ENCODE measurements at places on chromosomes 12 and 14.

GRCh38 chr12:1791104-1791841 lies 29.1 kb upstream of the LRTM2 start:
- peak; percentile 48 for DNase-seq

GRCh38 chr12:6321905-6322304 lies 11.4 kb downstream of the PLEKHG6 start:
- no peak for DNase-seq

DNA sequence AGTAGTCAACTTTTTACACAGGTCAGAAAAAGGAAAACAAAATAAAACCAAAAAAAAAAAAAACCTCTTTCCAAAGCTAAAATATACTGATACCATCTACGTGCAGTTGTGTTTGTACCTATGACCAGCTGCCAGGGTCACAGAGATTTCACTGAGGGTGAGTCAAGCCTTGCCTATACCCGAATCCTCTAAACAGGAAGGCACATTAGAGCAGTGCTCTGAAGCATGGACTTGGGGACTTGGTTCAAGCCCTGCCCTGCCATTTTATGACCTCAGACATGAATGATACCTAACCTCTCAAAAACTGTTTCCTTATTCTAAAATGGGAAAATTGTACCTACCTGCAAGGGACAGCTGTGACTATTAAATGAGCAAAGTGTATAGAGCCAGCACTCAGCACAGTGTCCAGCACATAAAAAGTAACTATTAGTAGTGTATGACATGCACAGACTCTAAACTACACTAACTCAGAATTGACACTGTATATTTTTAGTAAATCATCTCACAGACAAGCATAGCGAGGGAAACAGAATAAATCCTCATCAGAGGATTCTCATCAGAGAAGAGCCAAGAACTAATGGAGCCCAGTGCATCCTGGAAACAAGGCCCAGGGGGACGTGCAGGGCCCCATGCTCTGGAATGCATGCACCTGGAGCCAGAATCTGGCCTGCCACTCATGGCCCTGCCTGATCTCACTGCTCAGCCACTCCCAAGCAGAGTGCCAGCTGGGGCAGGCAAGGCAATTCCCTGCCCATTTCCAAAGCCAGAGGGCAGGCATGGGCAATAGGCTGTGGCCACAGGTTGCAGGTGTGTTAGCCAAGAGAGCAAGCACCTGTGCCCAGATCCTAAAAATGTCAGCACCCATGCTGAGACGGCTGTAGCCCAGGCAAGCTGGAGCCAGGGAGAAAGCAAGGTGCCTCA lies 57.0 kb downstream of the NT5DC3 start:
- no peak for DNase-seq

DNA sequence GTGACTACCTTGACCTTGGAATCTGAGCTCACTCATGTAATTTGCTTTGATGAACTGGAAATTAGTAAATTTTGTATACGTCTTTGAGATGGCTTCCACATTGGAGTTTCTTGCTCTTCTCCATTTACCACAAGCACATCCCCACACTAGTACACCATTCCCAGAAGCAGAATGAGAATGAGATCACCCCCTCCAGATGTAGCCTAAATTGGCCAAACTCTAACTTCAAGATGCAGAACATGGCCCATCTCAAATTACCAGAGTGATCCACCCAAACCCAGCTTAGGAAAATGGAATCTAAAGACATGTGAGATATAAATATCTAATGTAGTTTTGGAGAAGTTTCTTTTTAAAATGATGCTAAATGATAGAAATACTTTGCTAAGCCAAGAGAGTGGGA lies 9.5 kb upstream of the TAS2R20 start:
- DNase-seq, result no peak

DNA sequence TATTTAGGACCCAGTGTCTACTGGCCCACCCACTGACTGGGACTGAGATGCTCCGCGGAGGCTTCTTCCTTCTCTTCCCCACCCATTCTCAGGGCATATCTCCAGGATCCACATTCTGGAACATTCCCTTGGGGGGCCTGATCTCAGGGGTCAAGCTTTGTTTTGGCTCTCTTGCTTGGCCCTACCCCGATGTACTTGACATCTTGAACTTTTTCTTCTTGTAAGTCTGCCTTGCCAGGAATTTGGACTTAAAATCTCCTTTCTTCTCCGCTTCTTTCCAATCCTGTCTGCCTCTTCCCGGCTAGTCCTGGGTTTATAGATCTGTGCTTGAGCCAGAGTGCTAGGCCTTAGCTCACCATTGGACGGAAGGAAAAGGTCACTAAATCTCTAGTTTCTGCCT lies 22.1 kb downstream of the DACT1 start:
- no peak for DNase-seq

- DNase-seq, result no peak
Measured at GRCh38 chr12:94157981-94158411, 9.6 kb downstream of the PLXNC1 start.

DNA sequence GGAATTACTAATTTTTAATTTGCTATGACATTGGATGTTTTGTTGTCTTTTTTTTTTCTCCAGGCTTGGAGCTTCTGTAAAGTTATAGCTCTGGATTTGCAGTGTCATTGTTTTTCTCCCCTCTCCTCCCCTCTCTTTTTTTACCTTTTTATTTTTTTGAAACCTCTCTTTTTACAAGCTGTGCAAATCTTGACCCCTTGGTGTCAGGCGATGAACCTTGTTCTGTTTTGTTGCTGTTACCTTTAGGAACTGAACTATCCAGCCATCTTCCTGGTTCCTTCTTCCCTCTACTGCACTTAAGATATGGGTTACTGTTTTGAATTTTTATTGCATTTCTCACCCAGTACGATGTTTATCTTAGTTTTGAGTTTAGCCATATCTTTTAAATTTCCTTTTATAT lies 13.7 kb downstream of the KTN1 start:
- DNase-seq, result no peak

DNA sequence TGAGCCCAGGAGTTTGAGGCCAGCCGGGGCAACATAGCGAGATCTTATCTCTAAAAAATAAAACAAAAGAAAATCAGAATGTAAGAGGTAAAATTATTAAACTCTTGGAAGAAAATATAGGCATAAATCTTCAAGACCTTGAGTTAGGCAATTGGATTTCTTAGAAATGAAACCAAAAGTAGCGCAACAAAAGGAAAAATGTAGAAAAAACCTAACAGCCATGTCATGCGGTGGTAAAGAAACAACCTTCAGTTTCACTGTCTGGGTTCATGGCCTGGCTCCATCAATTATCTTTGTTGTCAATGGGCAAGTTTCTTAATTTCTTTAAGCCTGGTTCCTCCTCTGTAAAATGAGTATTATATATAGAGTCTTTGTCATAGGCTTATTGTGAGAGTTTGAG lies 5.6 kb upstream of the GCH1 start:
- no peak for DNase-seq

DNA sequence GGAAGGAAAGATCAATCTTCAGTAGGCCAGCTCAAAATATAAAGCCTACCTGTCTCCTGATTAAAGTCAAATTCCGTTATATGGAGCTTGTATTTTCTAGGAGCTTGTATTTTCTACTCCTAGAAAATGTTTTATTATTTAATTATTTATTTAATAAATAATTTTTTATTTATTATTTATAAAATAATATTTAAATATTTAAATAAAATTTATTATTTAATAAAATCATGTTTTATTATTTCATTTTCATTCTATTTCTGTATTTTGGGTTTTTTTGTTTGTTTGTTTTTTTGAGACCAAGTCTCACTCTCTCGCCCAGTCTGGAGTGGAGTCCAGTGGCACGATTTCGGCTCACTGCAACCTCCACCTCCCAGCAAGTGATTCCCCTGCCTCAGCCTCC lies 9.7 kb downstream of the OR6C75 start:
- DNase-seq, result no peak

- DNase-seq, result no peak
Measured at GRCh38 chr12:112528521-112528920, 109.8 kb downstream of the PTPN11 start.

GRCh38 chr12:118061873-118062843 lies 1.2 kb upstream of the WSB2 start:
- DNase-seq, result peak; percentile 61

DNA sequence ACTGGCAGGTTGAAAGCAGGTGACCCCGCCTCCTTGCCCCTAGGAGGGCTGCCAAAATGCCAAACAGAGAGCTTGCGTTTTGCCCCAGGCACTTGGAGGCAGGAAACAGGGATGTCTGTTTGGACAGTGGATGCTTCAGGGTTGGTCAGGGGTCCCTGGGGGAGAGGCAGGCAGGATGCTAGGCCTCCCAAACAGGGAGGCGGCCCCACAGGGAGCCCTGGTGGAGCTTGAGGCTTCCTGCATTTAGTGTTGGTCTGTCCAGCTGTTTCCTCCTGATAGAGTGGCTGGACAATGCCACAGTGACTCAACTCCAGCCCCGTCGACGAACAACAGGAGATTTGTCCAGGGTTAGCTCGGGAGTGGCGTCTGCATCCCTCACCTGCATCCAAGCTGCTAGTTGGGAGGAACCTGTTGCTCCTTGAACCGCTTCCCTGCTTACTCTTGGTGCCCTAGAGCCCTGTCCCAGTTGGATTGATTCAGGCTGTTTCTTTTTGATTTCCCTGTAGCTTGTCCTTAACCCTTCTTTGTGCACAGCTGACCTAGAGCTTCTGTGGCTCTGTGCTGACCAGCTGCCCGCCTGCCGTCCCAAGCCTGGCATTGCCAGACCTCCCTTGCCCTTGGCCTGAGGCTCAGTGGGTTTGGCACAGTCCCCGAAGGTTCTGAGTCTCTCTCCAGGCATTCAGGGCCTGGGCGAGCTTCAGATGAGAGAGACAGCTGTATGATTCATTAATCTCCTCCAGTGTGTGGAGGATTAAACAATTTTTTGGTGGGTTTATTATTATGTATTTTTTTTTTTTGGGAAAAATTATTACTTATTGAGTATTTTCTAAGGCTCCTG lies 45.9 kb downstream of the TSPAN9 start:
- peak; percentile 48 for DNase-seq

GRCh38 chr12:70885956-70886355 lies 34.6 kb downstream of the PTPRR start:
- peak; percentile 7 for DNase-seq

- no peak for DNase-seq
Measured at GRCh38 chr12:103334466-103334865, 161.3 kb downstream of the C12orf42 start.

DNA sequence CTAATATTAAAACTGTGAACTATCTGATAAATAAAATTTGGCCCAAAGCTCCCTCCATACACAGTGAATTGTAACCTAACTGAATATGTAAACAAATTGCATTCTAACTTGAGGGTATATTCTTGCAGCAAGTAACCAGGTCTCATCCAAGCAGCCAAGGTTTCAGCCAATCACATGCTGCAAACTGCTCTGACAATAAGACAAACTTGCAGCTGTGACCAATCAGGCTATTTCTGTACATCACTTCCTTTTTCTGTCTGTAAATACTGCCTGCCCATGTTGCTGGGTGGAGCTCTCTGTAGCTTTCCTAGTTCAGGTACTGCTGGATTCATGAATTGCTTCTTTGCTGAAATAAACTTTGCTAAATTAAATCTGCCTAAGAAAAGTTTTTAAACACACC lies 499.0 kb downstream of the GALC start:
- no peak for DNase-seq

- no peak for DNase-seq
Measured at GRCh38 chr12:79433465-79434072, 257.2 kb downstream of the PAWR start.

DNA sequence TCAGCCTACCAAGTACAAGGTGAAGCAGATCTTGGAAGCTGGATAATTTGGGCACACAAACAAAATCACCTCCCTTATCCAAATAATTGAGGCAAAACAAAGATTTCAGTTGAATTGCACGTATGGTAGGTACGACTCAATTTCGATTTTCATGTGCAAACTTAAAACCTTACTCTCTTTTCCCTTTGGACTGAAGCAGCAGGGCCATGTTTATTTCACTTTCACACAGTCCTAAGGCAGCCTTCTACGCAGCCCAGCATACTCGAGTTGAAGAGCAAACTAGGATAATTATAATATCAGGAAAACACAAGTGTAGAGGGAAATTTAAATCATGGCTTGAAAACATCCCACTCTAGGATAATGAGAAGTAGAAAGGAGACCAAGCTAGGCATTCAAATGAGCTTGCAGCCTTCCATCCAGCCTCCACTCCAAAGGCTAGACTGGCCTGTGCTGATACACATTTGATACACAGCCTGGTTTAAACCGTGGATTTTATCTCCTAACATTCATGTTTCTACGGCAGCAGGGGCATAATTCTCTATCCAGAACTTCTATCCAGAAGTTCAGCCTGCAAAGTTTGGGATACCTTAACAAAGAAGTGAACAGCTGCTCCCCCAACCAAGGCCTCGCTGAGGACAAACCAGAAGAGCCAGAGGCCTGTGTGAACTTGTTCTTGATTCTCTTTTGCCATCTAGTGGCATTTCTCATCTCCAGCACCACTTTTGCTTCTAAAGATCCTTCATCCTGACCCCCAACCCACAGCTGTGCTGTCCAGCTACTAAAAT lies 2.4 kb upstream of the RNASE7 start:
- peak; percentile 67 for DNase-seq

DNA sequence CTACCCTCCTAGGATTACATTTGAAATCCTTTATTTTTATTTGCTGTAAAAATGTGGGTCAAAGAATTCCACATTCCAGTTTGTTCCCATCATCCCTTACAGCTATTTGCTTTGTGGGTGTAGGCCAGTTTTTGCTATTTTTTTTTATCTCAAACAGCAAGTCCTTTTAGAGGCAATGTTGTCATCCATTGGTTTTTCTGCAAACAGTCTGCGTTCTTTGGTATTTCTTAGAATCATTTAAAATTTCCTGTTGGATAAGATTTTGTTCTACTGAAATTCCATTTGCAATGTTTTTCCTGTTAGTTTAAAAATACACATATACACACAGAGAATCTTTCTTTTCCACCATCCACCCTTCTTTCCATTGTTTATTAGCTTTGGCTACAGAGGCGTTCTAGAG lies 53.3 kb upstream of the STK38L start:
- peak; percentile 66 for DNase-seq

- DNase-seq, result no peak
Measured at GRCh38 chr14:76541594-76542219, 165.8 kb downstream of the ESRRB start.

DNA sequence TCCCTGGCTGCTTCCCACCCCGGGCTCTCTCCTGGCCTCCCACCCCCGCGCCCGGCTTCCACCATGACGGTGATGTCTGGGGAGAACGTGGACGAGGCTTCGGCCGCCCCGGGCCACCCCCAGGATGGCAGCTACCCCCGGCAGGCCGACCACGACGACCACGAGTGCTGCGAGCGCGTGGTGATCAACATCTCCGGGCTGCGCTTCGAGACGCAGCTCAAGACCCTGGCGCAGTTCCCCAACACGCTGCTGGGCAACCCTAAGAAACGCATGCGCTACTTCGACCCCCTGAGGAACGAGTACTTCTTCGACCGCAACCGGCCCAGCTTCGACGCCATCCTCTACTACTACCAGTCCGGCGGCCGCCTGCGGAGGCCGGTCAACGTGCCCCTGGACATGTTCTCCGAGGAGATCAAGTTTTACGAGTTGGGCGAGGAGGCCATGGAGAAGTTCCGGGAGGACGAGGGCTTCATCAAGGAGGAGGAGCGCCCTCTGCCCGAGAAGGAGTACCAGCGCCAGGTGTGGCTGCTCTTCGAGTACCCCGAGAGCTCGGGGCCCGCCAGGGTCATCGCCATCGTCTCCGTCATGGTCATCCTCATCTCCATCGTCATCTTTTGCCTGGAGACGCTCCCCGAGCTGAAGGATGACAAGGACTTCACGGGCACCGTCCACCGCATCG lies 1.8 kb downstream of the KCNA1 start:
- no peak for DNase-seq

GRCh38 chr12:65182012-65182739 lies 12.8 kb downstream of the LEMD3 start:
- no peak for DNase-seq

- DNase-seq, result peak; percentile 29
Measured at GRCh38 chr12:28583701-28584261, 393.5 kb downstream of the CCDC91 start.

- no peak for DNase-seq
Measured at GRCh38 chr12:24230061-24230701, 280.7 kb upstream of the SOX5 start.

Measured in fibroblast of skin of abdomen (primary cell).